ENCODE measurements at places on chromosomes 3 and 15. TPM values are rescaled to one million over a fixed set of nuclear protein-coding genes. Genes with fewer than 3 reads are reported as not detected.
A peak's percentile ranks its signal among the peaks of the same experiment; 100 is the strongest.

DNA sequence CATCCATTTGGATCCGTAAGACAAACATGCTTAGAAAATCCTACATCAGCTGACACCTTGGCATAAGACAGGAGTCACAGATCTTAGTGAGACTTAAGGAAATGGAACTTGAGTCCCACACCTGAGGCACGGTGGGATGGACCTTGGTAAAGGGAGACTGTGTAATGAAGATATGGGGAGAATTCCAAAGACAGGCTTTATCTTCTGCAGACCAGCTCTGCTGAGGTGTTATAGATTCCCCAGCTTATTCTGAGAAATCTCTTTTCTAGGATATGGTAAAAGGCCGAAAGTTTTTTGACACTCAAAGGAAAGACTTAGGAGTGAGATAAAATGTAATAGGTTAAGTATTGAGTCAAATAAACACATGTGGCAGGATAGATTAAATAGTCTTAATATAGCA, 8.3 kb upstream of the MTMR10 start:
- no peak for DNase-seq

Gene SERPINI2
- not detected for total RNA-seq

- DNase-seq, result peak; percentile 27
Measured at GRCh38 chr3:179149406-179149867, 1.3 kb downstream of the PIK3CA start.

DNA sequence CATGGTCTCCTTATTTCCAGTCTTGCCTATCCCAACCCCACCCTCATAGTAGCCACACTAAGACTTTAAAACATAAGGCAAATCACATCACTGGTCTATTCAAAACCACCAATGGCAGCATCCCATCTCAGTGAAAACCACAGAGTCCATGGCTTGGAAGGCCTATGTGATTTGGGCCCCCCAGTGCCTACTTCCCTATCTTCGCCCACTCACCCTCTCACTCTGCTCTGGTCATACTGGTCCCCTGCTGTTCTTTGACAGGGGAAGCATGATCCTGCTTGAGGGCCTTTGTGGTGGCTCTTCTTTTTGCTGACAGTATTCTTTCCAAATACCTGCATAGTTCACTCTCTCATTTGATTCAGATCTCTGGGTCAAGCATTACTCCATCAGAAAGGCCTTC, 3.3 kb downstream of the GTF2A2 start:
- DNase-seq, result no peak

DNA sequence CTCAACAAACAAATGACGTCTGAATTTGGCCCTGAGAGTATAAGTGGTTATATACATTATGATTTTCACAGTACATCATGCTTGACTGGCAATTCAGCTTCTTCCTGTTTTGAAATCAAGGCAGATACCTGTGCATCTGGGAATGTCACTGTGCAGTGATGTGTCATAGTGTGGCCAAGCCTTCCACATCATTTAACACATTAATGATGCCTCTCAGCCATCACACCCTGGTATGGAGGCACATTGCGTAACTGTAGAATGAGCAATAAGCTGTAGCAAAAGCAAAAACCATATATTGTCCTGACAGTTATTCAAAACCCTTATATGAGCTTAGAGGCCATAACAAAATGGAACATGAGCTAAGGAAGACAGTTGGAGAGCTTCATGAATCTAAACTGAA, 246.0 kb downstream of the EPHA3 start:
- peak; percentile 88 for DNase-seq

Gene GUCA1C
- not detected for total RNA-seq

Gene VGLL3
- 1.3 TPM for total RNA-seq

DNA sequence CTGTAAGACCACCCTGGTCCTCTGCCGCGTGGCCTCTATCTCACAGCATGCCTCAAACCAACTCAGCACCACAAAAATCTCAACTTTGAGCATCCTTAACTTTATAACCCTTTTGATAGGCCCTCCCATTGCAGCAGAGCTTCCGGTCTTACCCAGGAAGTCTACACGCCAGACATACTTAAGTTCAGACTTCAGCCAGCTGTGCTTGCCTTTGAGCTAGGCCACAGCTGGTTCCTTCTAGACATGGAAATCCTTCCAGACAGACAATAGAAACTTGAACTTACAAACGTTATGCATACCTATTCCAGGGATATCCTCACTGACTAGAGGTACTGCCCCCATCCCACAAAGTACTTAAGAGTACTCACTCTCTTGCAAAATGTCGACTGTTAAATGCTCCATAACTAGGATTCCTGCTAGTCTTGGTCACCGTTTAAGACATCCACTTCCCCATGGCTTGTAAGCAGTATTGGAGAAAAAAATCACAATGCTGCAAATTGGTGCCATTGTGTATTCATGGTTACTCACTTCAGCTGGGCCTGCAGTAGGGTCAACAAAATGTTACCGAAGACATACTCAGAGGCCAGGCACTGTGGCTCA, 183.5 kb downstream of the TBL1XR1 start:
- no peak for DNase-seq

- DNase-seq, result no peak
Measured at GRCh38 chr3:184977796-184978195, 165.8 kb downstream of the VPS8 start.

Gene CHRNA3
- total RNA-seq, result not detected

Gene HTR3E
- total RNA-seq, result not detected

- DNase-seq, result no peak
Measured at GRCh38 chr3:77686560-77686959, 646.7 kb downstream of the ROBO2 start.

GRCh38 chr15:63969652-63970421, 76.4 kb downstream of the DAPK2 start:
- DNase-seq, result no peak

GRCh38 chr3:36221975-36222374, 158.3 kb upstream of the STAC start:
- DNase-seq, result peak; percentile 28

DNA sequence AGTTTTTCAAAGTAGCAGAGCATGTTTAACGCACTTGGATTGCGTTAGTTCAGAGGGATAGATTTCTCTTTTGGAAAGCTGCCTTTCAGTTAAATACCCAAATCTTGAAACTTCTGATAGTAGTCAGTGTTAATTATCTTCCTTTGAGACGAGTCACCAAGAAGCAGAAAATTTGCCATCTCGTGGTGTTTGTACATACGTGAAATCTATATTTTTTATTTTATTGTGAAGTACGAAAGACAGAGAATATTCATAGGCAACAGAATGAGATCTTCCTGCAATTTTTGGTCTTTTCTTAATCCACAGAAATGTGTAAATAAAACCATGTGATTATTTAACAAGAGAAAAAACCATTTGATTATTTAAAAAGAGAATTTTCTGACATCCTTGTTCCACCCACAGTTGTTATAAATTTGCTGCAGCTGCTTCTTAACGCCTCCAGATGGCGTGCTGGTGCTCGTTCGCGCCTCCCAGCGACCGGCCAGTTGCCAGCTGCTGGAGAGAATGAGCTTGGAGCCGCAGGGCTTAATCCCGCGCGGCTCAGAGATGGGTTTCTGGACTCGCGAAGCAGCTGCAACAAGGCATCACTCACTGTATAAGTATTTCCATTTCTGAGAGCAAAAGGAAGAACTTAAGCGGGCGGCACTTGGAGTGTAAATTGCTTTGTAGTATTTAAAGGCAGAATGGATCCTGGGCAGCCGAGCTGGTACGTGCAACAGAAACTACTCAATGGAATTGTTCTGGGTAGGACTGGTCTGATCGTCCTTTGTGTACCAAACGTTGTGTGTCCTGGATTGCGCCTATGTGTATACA, 10.5 kb upstream of the SLITRK3 start:
- peak; percentile 87 for DNase-seq

- no peak for DNase-seq
Measured at GRCh38 chr15:80109388-80109787, 43.4 kb upstream of the FAH start.

DNA sequence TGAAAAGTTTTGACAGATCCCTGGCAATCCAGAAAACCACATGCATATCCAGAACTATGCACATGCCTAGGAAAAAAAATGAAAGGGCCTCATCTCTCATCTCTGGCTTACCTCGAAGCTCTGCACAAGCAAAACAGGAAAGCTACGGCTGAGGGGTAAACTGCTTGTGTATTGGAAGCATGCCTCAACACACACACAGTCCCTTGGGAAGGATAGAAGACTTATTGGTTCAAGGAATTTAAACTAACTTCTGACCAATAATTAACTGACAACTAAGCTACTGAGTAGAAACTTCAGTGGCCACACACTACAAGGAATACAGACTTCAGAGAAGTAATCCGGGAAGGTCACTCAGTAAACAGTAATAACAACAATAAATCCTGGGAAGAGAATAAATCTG, 59.9 kb upstream of the POMGNT2 start:
- no peak for DNase-seq

DNA sequence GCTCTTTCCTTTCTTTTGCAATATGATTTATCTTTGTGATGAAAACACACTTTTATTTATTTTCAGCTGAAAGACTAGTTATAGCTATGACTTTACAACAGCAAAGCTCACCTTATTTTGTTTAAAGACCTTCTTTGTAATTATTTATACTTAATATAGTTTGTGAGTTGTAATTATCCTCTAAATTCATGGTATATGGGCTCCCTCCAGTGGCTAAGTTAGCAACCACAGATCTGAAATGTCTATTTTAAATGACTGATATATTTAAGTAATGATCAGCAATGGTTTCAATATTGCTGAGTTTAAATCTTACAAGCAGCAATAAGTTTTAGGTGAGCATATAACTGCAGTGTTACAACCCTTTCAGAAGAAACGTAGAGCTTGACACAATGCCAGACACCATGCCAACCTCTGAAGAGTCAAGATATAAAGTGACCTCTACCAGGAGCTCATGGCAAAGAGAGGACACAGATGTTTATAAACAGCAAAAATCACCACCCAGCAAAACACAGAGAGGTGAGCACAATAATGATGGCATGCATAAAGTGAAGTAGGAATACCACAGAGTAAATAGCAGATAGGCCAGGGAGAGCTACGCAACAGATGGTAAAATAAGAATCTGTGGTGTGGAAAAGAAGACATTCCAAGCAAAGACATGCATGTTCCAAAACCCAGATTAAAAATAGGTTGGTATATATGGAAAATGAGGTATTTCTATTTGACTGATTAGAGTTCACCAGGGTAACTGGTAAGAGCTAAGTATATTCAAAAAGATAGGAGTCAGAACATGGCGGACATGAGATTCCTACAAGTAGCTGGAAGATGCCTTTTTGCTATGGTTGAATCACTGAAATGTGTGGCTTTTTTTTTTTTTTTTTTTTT, 143.7 kb upstream of the ZNF385D start:
- peak; percentile 66 for DNase-seq

DNA sequence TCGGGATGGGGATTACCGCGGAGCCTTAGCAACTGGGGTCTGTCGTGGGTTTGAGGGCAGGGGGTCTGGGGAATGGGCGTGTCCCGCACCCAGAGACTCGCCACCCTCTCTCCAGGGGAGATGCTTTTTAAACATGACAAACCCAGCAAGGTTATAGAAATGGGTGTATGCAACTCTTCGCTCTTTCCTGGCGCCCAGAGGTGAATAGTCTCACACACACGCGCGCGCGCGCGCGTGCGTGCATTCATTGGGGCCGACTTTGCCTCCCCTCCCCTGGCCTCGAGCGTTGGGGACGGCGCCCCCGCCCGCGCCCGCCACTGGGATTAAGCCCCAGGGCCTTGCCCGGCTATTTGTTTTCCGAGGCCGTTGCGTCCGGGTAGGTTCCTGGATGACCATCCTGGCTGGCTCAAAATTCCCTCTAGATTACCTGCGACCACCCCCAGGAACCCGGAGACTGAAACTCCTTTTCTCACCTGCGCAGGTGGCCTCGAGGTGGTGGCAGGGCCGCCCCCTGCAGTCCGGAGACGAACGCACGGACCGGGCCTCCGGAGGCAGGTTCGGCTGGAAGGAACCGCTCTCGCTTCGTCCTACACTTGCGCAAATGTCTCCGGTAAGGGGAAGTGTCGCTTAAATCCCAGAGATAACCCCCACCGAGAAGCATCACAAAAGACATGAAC, 777 bp downstream of the GPR160 start:
- peak; percentile 52 for DNase-seq

- DNase-seq, result no peak
Measured at GRCh38 chr3:132867956-132868355, 145.7 kb upstream of the NPHP3 start.

Gene ZKSCAN7
- not detected for total RNA-seq

Gene CPB1
- total RNA-seq, result not detected

Gene TRIM69
- 8.2 TPM for total RNA-seq

- no peak for DNase-seq
Measured at GRCh38 chr15:70035719-70036077, 62.0 kb downstream of the TLE3 start.

Gene PPP1R14D
- total RNA-seq, result 0.33 TPM

Gene CCR3
- not detected for total RNA-seq

Data from PC-3 (cell line).